ENCODE measurements at places on chromosomes 12 and 14.

GRCh38 chr12:47947341-47947740, 16.1 kb upstream of the TMEM106C start:
- no peak for DNase-seq

DNA sequence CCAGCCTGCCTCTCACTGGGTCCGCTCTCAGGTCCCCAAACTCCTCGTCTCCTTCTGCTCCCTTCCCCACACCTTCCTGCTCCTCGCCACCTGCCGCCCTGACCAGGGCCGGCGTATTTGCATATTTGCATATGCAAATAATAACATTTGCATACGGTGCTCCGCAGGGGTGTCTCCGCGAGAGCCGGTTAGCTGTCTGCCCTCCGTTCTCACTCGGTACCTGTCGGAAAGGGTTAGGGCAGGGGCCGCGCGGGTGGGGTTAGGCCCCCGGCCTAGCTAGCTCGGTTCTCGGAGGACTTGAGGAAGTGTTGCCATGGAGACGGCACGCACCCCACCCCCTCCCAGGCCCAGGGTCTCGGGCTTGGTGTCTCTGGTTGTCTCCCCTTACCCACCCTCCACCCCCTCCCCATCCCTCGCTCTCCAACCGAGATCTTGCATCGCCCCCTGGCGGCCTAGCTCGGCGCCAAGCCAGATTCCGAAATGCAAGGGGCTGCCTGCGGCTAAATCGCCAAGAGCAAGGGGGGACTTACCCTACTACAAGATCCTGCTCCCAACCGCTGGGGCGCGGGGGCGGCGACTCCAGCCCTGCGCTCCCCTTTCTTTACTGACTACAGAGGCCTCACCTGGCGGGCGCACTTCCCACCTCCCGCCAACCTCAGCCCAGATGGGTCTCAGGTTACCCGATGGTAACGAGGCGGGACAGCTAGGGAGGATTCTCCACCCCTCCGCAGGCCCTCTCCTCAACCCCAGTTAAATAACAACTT, 8.1 kb downstream of the STAC3 start:
- DNase-seq: peak; percentile 67

GRCh38 chr14:52269982-52270381, 2.5 kb downstream of the PTGDR start:
- no peak for DNase-seq

- DNase-seq: no peak
Measured at GRCh38 chr14:93042968-93043940, 72.5 kb downstream of the ITPK1 start.

DNA sequence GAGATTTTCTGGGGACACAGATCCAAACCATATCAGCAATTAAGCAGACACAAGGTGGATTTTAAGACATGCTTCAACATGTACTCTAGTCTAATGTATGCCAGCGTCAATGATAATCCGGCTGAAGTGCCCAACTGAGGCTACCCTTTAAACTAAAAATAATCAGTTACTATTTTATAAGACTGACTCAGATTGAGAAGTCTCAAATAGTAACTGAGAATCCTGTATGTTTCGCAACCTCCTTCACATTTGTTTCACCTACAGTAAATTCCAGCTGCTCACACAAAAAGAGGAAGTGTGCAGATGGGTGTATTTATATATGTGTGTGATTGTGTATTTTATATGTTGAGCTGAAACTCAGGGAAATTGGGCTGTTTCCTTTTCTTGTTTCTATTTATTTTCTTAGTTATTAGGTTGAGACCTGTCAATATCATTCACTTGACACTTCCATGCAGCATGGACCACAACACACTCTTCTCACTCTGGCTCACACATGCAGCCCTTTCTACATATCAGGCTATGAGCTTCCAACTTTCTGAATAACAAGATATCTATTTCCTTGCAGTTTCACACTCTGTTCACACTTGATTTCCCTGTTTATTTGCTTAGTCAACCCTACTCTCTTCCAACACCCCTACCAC, 1224.9 kb upstream of the TMEM132C start:
- no peak for DNase-seq
